Testis (tissue), 5 donors: ENCODE measurements at places on chromosomes 5 and 9. TPM values are rescaled to one million over a fixed set of nuclear protein-coding genes. Genes with fewer than 3 reads are reported as not detected.

The OMD gene
- 1.1 TPM for total RNA-seq

The CARTPT gene
- 18.2 TPM for total RNA-seq

The SOX30 gene
- total RNA-seq, result 83.9 TPM

The PRRX2 gene
- total RNA-seq, result 14.6 TPM

The SPINK13 gene
- total RNA-seq, result 0.50 TPM

The PITX1 gene
- 3.0 TPM for total RNA-seq

The KLHL9 gene
- total RNA-seq, result 17.4 TPM

The HAVCR2 gene
- 3.2 TPM for total RNA-seq

The REEP2 gene
- 18.3 TPM for total RNA-seq

The GABRA1 gene
- total RNA-seq, result 0.12 TPM

The DBH gene
- 0.06 TPM for total RNA-seq

- H3K4me1 ChIP-seq, result no peaks in the 10 kb centered on the region
- H3K4me3 ChIP-seq, result no peak overlapping the region
- no peak overlapping the region for H3K27ac ChIP-seq
- H3K36me3 ChIP-seq, result no peaks in the 10 kb centered on the region
- no peaks in the 10 kb centered on the region for H3K27me3 ChIP-seq
These were observed 476.4 kb downstream of the ISL1 start for GRCh38 chr5:51859624-51860023.

DNA sequence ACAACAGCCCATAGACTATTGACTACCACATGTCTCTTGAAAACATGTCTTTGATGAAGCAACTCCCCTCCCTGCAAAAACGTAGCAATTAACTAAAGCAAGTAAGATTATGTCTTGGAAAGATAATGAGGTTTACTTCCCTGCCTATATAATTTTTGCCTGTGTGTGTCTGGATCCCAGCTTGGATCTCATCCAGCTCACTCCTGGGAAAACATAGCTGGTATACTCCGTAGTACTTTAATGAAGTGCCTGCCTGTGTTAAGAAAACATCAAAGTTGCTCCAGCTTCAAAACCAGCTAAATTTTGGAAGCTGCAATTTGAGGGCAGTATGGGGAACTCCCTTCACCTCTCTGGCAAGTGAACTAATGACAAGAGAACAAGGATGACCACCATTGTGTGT lies 182.6 kb upstream of the C9orf72 start:
- no peaks in the 10 kb centered on the region for H3K4me1 ChIP-seq
- H3K27ac ChIP-seq, result no peak overlapping the region
- no peak overlapping the region for H3K4me3 ChIP-seq

DNA sequence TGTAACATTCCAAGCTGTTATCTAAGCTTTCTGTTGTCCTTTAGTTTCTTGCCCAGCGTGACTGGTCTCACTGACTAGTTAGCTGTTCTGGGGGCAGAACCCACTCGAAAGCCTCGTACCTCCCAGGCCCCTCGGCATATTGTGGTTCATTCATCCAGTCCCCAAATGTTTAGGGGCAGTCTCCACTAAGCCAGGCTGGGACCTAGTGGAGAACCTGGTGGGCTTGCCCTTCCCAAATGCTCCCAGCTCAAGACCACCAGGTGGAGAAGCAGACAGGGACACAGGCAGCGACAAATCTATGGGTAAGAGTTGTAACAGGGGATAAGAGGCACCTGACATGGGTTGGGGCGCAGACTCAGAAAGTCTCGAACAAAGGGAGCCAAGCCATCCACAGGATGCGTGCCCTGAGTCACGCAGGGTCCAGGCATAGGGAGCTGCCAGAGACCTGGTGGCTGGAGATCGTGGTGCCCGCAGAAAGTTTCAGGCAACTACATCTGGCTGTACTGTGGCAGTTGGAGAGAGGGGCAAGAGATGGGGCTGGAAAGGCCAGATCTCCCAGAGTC lies 851 bp upstream of the EEIG1 start:
- no peak for DNase-seq
- H3K4me1 ChIP-seq, result peaks cover 29% of the 10 kb centered on the region
- H3K27me3 ChIP-seq, result no peaks in the 10 kb centered on the region
- H3K4me3 ChIP-seq, result peak overlapping the region; percentile 88
- H3K36me3 ChIP-seq, result no peaks in the 10 kb centered on the region

GRCh38 chr5:102154291-102154690 lies 141.8 kb downstream of the SLCO4C1 start:
- no peaks in the 10 kb centered on the region for H3K4me1 ChIP-seq
- H3K27ac ChIP-seq, result no peak overlapping the region
- no peaks in the 10 kb centered on the region for H3K36me3 ChIP-seq
- no peaks in the 10 kb centered on the region for H3K27me3 ChIP-seq
- no peak overlapping the region for H3K4me3 ChIP-seq

DNA sequence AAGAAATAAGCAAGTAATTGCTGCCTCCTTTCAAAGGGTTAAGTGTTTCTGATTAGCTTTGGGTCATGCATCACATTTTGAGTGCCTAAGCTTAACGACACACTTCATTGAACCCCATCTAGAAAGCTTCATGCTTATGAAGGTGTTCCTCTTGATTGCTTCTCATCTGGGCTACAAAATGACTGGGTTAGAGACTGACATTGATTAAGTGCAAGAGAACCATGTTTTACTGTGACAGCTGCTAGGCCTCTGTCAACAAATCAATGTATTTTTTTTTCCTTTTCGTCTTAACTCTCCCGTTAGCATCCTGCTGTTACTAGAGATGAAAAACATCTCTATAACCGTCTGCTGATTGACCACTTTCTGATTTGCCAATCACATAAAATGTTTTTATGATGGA lies 725.0 kb downstream of the TLE1 start:
- H3K27ac ChIP-seq, result no peak overlapping the region
- no peak overlapping the region for H3K4me3 ChIP-seq
- H3K27me3 ChIP-seq, result no peaks in the 10 kb centered on the region
- no peak for DNase-seq
- H3K36me3 ChIP-seq, result no peaks in the 10 kb centered on the region

DNA sequence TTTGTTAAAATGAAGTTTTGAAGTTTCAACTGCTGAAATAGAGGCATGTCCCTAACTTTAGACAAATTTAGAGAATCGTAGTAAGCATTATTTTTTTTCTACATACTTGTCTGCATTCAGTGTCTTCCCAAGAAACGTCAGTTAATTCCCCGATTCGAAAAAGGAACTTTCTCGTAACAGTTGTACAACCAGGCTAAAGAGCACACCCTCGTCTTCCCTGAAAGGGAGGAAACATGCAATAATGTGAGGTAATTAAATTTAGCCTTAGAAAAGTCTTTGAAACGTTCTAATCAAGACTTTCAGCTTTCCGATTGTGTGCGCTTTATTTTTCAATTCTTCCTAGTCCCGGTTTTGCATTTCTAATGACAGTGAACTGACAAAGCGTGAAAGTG lies 374 bp upstream of the SLC1A3 start:
- no peak for DNase-seq
- H3K4me1 ChIP-seq, result no peaks in the 10 kb centered on the region
- H3K27me3 ChIP-seq, result no peaks in the 10 kb centered on the region
- no peak overlapping the region for H3K27ac ChIP-seq

GRCh38 chr5:66666778-66667177 lies 70.6 kb downstream of the MAST4 start:
- no peaks in the 10 kb centered on the region for H3K27me3 ChIP-seq
- no peak overlapping the region for H3K4me3 ChIP-seq
- DNase-seq, result no peak

GRCh38 chr5:72951671-72952468 lies 4.0 kb upstream of the FCHO2 start:
- H3K4me1 ChIP-seq, result peaks cover 13% of the 10 kb centered on the region
- DNase-seq, result no peak
- H3K27me3 ChIP-seq, result no peaks in the 10 kb centered on the region
- no peak overlapping the region for H3K4me3 ChIP-seq

- no peak for DNase-seq
- no peak overlapping the region for H3K27ac ChIP-seq
- no peaks in the 10 kb centered on the region for H3K36me3 ChIP-seq
These were observed 5.2 kb downstream of the RXRA start for GRCh38 chr9:134331186-134332025.

- no peak for DNase-seq
- H3K4me1 ChIP-seq, result peaks cover 13% of the 10 kb centered on the region
- no peak overlapping the region for H3K4me3 ChIP-seq
- no peak overlapping the region for H3K27ac ChIP-seq
- no peaks in the 10 kb centered on the region for H3K36me3 ChIP-seq
These were observed 91.4 kb downstream of the C9orf152 start for GRCh38 chr9:110116543-110116885.

DNA sequence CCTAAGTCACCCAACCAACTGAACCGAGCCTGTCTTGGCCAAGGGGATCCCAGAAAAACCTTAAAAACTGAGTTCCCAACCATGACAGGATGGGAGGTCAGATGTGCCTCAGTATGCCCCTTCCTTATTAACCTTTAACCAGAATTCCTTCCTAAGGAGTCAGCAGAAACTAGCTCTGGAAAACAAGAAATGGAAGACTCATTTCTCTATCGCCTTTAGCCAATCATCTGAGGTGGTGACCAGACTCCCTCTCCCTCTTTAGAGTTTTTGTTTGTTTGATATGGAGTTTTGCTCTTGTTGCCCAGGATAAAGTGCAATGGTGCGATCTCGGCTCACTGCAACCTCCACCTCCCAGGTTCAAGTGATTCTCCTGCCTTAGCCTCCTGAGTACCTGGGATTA lies 37.5 kb downstream of the SLC28A3 start:
- H3K4me1 ChIP-seq, result no peaks in the 10 kb centered on the region
- no peaks in the 10 kb centered on the region for H3K36me3 ChIP-seq
- H3K27ac ChIP-seq, result no peak overlapping the region
- DNase-seq, result no peak

DNA sequence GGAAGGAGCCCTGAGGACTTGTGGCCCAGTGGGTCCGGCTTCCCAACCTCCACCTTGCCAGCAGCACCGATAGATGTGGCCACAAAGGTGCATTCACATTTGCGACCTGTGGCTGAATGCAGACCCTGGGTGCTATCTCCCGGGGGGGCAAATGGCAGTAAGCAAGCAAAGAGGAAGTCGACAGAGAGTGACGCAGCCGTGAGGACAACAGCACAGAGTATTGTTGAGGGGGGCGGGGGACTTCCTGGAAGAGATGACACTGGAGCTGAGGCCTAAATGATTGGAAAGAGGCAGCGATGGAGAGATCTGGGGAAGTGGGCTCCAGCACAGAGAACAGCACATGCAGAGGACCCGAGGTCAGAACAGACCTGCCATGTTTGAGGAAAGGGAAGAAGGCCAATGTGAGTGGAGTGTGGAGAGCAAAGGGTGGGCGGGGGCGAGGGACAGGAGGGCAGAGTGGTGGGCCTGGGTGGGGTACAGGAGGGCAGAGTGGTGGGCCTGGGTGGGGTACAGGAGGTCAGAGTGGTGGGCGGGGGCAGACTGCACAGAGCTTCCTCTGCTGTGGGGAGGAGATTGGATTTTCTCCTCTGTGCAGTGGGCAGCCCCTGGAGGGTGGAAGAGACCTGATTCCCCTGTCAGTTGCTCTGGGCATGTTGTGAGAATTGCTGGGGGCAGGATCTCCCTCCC lies 42.6 kb downstream of the ADAMTS2 start:
- H3K27ac ChIP-seq, result no peak overlapping the region
- no peaks in the 10 kb centered on the region for H3K36me3 ChIP-seq
- no peak for DNase-seq
- no peaks in the 10 kb centered on the region for H3K4me1 ChIP-seq

DNA sequence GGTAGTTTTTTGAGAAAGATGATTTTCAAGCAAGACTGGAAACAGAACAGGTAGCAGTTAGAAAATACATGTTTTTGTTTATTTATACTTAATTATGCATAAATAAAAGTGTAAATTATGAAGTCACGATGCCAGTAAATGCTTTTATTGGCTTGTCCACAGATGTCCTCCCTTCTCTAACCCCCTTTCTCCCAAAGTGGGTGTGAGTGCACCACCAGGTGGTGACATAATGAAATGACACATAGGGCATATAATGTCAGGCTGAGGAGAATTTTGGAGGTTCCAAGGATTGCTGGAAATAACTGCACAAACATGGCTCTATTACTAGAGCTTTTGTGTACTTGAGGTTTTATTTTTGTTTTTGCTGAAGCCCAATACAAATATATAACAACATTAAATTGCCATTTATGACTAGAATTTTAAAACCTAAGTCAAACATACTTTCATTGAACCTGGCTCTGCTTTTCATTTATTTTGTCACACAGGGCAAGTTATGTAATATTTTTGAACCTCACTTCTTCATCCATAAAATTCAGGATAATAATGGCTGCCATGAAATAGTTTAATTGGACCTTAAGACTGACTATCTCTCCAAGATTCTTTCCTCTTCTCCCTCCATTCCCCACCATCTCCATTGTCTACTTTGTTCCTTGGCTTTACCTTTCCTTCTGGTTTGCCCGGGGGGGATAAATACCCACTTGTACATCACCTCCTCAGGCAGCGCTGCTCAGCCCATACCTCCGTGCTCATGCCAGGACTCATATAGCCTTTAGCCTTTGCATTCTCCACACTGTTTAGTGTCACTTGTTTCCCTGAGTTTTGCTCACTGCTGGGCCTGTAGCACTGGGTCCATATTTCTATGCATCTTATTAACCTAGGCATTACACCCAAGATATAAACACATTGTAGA lies 168.8 kb downstream of the PDE4D start:
- no peaks in the 10 kb centered on the region for H3K36me3 ChIP-seq
- DNase-seq, result peak; percentile 17
- H3K4me1 ChIP-seq, result no peaks in the 10 kb centered on the region
- H3K27ac ChIP-seq, result no peak overlapping the region

DNA sequence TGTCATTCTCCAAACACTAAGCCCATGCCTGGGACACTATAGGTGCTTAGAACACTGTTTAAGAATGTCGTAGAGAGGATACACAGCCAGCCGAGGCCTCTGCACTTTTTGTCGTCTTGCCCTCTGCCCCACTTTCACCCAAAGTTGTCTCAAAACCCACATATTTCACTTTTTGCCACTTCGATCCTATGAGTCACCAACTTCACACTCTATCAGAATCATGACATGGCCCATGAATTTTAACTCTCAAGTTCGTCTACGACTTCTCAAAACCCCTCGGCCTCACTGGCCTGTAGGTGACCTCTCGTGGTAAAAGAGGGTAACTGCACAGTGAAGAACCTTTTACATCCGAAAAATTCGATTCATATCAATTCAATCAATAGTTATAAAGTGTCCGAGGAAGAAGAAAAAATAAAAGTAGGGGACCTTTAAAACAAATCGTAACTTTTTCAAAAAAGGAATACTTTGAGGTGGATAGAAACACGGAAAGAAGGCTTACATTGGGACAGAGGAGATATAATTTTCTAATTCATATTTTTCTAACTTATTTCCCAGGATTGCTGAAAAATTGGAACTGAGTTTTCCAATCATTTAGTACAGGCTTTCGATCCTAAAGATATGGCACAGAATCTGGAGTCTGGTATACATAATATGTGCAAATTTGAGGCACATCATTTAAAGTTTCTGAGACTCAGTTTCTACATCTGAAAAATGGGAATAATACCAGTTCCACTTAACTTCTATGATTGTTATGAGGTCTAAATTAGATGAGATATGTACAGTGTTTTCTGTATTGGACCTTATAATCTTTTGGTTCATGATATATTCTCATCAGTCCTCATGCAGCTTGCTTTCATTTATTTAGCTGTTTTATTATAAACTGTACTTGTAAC lies 122.6 kb downstream of the APBA1 start:
- no peaks in the 10 kb centered on the region for H3K4me1 ChIP-seq
- no peaks in the 10 kb centered on the region for H3K27me3 ChIP-seq
- H3K36me3 ChIP-seq, result no peaks in the 10 kb centered on the region
- DNase-seq, result peak; percentile 44

GRCh38 chr5:107472620-107473064 lies 198.1 kb downstream of the EFNA5 start:
- no peaks in the 10 kb centered on the region for H3K27me3 ChIP-seq
- DNase-seq, result no peak
- H3K4me1 ChIP-seq, result no peaks in the 10 kb centered on the region
- H3K27ac ChIP-seq, result no peak overlapping the region
- H3K4me3 ChIP-seq, result no peak overlapping the region

- DNase-seq, result no peak
- H3K27me3 ChIP-seq, result no peaks in the 10 kb centered on the region
- H3K4me1 ChIP-seq, result peaks cover 5% of the 10 kb centered on the region
- no peak overlapping the region for H3K4me3 ChIP-seq
- H3K36me3 ChIP-seq, result no peaks in the 10 kb centered on the region
These were observed 658.5 kb downstream of the BNC2 start for GRCh38 chr9:16211946-16212345.
